GF-D8 (cell line): ENCODE measurements at places on chromosomes 6 and 20.

DNA sequence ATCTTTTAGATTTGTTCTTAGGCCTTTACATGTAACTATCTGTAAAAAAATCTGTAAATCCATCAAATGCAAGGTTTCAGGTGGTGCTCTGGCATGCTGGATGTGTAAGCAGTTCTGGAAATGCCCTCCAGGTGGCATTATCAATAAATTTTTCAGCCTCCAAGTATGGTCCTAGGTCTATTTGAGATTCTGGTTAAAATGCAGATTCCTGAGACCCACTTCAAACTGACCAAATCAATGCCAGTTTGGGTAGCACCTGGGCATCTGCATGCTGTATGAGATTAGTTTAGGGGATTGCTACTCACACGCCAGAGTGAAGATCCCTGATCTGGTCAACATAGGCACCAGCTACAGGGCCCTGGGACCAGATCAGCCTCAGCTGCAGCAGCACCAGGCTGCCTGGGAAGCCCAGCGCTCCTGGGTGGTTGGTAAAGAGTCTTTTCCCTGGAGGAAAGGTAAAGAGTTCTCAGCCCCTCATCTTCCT, 507.3 kb upstream of the CITED2 start:
- no peak for DNase-seq

- no peak for DNase-seq
Observed at GRCh38 chr6:34150766-34151165, 4.9 kb upstream of the GRM4 start.

DNA sequence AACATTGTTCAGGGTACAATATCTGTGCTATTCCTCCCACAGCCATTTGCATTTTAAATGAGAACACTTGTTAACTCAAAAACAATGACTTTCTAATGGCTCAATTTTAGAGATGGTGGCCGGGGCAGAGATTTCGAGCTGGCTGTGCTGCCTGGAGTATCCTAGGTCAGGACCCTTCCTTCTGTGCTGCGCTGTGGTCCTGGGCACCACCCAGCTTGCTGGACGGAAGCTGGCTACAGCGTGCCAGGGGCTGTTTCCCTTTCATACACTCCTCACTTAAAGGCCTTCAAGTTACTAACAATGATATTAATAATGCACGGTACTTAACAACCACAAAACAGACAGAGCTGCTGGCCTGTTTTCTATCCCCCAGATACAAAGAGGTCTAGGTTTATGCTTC, 194.4 kb upstream of the CST7 start:
- no peak for DNase-seq

- DNase-seq, result no peak
Observed at GRCh38 chr6:34528996-34529664, 27.0 kb downstream of the SPDEF start.

DNA sequence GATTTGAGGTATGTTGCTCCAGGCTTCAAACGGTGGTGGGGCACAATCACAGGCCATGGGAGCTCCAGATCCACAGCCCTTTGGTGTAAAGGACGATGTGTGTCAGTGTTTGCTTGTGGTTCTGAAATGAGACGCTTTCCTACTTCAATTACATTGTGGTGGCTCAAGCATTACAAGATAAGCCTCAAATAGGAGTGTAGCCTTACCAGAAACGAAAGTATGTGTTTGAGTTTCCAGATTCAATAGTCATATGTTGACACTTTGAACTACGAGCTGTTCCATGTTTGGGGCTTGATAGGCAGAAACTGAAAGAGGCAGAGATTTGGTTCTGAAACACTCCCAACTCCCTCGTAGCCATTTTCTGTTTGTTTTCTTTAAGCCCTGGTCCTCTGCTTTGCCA, 187.1 kb downstream of the MYLK4 start:
- no peak for DNase-seq

GRCh38 chr20:11569163-11569562, 348.5 kb upstream of the BTBD3 start:
- DNase-seq, result no peak

DNA sequence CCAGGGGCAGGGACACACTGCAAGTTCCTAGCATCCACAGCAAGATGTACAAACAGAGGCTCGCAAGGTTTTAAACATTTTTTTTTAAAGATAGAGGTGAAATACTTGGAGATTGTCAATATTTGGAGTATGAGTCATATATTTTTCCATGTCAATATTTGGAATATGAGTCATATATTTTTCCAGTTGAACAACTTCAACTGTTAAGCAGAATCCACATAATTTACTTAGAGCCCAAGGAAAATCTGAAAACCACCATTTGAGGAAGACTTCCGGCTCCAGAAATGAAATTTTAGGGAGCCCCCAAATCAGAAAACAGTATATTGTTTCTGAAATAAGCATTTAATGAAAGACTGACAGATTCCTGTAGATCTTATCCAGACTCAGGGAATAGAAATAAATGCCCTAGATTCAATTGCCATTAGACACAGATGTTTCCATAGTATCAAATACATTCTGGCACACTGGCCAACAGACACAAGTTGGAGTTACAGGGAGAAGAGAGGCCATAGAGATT, 51.6 kb upstream of the FAM184A start:
- no peak for DNase-seq

DNA sequence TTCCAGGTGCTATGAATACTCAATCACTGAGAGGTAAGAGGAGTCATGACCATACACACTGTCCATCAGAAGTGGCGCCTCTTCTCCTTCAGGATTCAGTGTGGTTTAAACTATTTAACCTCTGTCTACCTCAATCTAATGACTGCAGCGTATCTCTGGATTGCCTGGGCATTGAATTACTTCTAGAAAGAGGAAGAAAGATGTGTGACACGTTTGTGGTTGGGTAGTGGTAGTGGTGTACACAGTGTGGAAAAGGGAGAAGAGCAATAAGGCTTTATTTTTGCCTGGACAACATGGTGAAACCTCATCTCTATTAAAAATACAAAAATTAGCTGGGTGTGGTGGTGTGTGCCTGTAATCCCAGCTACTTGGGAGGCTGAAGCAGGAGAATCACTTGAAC, 38.0 kb upstream of the ECHDC1 start:
- DNase-seq, result no peak

- no peak for DNase-seq
Observed at GRCh38 chr6:133544419-133544818, 303.3 kb downstream of the EYA4 start.

GRCh38 chr6:79450984-79451383, 86.2 kb downstream of the LCA5 start:
- no peak for DNase-seq

DNA sequence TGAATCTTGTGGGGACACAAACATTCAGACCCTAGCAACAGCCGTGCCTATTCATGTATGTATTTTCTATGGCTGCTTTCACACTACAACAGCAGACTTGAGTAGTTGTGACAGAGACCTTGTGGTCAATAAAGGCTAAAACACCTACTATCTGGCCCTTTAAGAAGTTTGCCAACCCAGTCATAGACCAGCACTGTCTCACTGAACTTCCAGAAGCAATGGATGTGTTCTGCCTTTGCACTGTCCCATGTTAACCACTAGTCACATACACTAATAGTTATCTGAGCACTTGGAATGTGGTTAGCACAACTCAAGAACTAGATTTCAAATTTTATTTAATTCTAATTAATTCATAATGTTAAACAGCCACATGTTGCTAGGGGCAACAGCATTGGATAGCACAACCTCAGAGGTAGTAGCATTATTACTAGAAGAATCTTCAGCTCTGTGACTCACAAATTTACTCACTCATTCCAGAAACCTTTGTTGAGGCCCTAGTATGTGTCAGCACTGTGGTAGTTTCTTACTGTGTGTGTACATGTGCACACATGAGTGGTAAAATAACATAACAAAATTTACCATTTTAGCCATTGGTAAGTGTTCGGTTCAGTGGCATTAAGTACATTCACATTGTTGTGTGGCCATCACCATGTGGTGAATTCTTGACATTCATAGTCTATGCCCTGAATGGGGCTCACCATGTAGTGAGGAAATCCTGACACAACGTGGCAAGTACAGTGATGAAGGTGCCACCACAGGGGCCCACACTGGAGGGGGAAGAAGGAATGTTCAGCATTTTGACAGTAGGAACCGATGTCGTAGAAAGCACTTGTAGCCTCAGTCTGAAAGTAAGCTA, 107.3 kb downstream of the CEP57L1 start:
- DNase-seq, result no peak

DNA sequence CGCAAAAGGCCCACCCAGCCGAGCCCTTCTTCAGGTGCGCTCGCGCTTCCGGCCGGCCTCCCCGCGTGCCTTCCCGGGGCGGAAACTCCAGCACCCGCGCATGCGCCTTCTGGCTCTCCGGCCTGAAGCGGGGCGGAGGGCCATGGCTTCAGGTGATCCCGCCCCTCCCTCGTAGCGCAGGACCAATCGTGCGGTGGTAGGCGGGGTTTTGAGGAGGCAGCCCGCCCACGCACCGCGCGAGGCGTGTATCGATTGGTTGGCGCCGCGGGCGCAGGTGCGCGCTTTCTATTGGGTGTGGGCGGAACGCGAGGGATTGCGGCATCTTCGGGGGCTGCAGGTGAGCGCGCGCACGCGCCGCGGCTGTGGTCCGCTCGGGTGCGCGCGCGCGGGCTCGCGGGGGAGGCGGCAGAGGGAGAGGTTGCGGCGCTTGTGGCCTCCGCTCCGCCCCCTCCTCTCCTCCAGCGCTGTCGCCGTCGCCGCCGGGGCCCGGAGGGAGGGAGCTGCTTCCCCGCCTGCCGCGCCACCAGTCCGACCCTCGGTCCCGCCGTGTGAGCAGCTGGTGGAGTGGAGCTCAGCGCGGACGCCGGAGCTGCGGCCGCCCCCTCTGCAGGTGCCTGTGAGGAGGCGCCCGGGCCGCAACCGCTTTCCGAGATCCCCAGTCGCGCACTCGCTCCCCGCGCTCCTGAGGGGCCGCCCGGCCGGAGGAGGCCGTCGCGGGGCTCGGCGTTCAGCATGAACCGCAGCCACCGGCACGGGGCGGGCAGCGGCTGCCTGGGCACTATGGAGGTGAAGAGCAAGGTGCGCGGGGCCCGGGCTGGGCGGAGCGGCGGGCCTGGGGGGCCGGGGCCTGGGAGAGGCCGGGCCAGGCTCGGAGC, at the start of gene PARD6B:
PARD6B (plus strand) TSS at position 526 of the 875 bp plus-strand sequence; CDS start at position 733, 207 bp downstream.
- DNase-seq, result peak; percentile 90

DNA sequence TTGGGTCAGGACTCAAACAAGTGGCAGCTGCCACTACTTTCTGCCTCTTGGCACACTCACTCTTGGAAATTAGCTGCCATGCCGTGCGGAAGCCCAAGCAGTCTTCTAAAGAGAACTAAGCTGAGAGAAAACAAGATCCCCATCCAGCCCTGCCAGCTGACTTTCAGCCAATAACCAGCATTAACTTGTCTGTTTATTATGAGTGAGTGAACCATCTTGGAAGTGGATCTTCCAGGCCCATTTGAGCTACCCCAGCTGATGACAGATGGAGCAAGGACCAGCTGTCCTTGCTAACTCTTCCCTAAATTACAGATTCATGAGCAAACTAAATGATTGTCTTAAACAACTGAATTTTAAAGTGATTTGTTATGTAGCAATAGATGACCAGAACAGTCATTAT, 73.9 kb upstream of the RBM24 start:
- DNase-seq, result no peak

- DNase-seq, result peak; percentile 83
Observed at GRCh38 chr20:60131375-60131774, 173.2 kb downstream of the CDH26 start.

- no peak for DNase-seq
Observed at GRCh38 chr6:150354754-150355571, 13.8 kb upstream of the IYD start.

DNA sequence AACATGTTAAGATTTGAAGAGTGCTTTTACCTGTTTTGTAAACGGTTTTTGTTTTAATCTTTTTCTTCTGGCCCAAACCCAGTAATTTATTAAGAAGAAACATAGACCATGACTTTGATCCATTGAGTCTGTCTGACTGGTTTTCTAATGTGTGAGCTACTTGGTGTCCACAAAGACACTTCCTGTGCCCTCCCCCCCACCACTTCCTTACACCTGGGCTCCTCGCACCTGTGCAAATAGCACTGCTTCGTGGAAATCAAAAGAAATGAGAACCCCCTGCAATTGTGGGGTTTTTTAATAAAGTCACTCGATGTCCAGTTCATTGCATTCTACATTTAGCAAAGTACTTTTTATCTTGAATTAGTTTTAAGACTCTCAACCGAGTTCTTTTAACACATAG, 65.5 kb downstream of the SMOC2 start:
- DNase-seq, result no peak

GRCh38 chr6:17004269-17004668, 97.6 kb upstream of the STMND1 start:
- DNase-seq, result no peak

GRCh38 chr20:34526466-34526865, 10.2 kb downstream of the DYNLRB1 start:
- DNase-seq, result no peak

DNA sequence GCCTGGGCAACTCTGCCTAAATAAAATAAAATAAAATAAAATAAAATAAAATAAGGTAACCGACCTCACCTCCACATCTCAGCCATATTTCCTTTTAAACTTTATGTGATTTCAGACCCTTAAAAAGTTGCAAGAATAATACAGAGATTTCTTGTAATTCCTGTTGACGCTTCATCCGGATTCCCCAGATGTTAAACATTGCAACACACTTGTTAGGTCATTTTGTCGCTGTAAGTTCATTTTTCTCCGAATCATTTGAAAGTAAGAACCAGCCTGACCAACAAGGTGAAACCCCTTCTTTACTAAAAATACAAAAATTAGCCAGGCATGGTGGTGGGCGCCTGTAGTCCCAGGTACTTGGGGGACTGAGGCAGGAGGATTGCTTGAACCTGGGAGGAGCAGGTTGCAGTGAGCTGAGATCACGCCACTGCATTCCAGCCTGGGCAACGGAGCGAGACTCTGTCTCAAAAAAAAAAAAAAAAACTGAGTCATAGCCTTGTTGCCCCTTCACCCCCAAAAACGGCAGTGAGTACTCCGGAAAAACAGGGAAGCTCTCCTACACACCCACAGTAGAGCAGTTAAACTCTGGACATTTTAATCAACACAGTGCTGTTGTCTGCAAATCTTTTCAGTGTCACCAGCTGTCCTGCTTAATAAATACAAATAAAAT, 5.9 kb downstream of the PYGB start:
- no peak for DNase-seq

GRCh38 chr6:110307368-110307767, 50.8 kb downstream of the METTL24 start:
- no peak for DNase-seq

DNA sequence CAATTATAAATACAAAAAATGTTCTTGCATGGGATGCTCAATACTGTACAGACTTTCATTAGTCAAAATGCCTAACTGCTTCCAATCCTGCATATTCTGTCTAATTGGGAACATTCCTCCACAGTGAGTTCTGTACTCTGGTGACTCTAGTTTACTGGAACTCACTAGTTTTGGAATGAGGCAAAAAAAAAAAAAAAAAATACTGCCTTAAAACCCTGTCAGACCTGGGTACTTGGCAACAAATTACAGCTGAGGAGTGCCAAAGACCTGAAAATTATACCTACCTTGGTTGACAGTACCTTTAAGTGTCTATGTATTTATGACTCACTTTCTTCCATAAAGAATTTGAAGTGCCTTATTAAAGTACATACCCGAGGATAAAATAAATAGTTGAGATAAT, 276.7 kb downstream of the FARS2 start:
- DNase-seq, result no peak

DNA sequence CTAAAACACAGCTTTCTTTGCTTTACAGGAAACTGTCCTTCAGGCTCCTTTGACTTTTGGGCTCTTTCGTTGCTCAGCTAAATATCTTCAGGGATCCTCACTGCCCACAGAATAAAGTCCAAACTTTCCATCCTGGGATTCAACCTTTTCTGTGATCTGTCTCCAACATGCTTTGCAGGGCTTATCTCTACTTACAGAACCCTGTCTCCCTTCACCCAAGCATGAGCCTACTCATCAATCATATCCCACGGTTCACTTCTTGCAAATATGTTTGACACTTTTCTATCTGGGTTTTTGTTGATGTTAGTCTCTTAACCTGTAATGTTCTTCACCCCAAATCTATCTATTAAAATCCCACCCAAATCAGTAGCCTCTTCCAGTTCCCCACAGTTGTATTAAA, 327.3 kb upstream of the RNF24 start:
- no peak for DNase-seq
